Right cardiac atrium (tissue), 5 donors: ENCODE measurements at places on chromosomes 2 and 18.

- no peak for DNase-seq
These were observed 17.1 kb downstream of the PRKD3 start for GRCh38 chr2:37307500-37307899.

DNA sequence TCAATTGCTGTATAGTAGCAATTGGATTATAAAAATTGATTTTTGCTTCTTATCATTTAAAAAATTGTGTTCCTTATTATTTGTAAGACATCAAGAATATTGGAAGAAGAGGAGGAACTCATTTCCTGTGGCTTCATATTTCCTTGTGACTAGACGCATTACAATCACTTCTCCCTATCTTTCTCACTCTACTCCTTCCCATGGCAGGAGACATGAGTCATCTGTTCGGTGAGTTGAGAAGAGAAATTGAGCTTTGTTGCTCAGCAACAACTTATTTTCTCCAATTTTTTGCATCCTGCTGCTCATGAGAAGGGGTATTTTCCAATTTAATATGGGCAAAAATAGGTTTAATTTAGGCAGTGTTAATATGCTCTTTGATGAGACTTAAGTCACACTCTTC, 1783.9 kb downstream of the SUCLG1 start:
- DNase-seq: no peak

DNA sequence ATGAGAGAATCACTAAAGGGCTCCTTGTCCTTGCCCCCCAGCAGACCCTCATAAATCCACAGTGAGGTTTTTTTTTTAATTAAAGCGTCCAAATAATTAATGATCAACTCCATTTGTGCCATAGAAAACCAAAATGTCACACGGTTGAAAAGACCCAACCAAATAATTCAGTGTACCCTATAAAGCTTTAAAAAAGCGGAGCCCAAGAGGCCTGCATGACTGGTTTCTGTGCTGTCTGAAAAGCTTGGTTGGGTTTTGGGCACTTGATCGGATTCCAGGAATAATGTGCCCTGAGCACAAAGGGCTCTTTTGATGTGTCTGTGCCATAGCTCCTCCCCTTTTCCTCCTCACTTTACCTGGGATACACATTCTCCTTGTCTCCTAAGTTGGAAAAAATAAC, 523.2 kb downstream of the TNS1 start:
- DNase-seq: no peak

DNA sequence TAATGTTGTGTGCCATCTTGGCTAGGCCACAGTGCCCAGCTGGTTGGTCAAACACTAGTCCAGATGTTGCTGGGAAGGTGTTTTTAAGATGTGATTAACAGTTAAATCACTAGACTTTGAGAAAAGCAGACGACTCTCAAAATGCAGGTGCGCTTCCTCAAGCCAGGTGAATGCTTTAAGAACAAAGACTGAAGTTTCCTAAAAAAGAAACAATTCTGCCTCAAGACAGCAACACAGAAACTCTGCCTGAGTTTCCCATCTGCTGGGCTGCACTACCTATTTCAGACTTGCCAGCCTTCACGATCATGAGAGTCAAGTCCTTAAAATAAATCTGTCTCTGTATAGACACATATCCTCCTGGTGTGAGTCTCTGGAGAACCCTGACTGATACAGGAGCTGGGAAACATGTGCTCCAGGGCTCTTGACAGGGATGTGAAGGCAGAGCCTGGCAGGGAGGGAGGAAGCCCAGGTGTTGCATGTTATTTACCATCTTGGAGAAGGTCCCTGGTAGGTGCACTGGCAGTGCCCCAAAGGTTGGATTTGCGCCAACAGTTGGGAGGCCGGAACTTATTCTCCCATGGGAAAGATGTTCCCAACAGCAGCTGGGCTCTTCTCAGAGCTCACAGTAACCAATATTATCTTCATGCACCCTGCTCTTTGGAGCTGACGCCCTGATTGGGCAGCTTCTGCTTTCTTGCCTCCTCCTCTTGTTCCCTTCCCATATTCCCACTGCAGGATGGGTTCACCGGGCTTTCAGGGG, 43.9 kb downstream of the ST6GAL2 start:
- no peak for DNase-seq

- DNase-seq: no peak
These were observed 97.1 kb downstream of the TEX51 start for GRCh38 chr2:126995621-126996377.
